ENCODE measurements at places on chromosomes 16 and 17.

DNA sequence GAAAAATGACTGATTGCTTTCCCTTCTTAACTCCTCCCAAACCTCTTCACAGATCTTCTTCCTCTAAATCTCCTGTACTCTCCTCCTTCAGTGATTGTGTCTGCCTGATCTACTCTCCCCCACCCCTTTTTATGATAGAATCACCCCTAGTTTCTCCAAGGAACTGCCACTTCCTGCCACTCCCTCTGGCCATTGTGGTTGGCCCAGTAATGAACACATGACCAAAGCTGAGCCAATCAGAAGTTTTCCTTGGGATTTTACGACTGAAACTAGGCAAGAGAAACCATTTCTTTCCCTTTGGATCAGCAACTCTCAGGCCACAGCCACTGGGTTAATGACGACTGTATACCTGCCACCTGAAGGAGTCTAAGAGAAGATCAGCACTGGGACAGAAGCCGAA lies 15.9 kb downstream of the IRX3 start:
- no peak for DNase-seq

DNA sequence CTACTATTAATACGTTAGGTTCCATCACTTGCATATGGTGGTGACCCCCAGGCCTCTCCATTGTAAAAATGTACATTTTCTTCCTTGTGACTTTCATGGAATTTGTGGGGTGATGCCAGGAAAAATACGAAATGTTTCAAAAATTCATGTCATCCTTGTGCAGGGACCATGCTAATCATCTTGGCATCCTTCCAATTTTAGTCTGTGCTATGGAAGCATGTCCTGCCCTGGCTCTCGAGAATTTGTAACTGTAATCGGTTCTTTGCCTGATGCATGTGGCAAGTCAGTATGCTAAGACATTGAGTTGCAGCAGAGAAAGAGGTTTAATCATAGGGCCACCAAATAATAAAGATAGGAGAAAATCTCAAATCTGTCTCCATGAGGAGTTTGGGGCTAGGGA lies 14.3 kb upstream of the GINS3 start:
- DNase-seq: no peak

DNA sequence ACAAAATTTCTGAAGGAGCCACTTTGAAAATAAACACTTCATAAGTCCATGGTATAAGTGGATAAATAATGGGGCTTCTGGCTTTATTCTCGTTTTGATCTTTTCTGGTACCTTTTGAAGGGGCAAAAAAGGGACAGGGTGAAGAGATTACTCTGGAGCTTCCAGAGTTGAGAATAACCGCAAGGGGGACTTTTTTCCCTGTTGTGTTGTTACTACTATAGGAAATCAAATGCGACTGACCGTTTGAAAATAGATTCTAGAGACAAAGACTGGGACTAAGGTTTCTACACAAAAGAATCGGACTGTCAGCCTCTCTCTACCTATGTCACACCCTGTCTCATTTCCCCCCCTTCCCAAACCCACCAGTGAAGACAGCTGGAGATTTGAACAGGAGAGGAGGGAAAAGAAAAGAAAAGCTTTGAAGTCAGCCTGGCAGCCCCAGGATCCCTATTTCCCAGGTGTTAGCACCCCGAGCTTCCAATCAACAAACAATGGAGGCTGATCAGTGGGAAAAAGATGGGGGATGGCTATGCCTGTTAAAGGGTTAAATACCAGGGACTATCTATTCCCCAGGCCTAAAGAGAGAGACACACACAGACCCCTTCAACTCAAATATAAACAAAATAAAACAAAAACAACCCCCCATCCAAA lies 8.4 kb downstream of the HOXB4 start:
- no peak for DNase-seq

- DNase-seq: peak; percentile 37
Measured at GRCh38 chr17:3843935-3844516, 2.0 kb downstream of the NCBP3 start.

- DNase-seq: no peak
Measured at GRCh38 chr16:9820476-9821246, 361.6 kb downstream of the GRIN2A start.

DNA sequence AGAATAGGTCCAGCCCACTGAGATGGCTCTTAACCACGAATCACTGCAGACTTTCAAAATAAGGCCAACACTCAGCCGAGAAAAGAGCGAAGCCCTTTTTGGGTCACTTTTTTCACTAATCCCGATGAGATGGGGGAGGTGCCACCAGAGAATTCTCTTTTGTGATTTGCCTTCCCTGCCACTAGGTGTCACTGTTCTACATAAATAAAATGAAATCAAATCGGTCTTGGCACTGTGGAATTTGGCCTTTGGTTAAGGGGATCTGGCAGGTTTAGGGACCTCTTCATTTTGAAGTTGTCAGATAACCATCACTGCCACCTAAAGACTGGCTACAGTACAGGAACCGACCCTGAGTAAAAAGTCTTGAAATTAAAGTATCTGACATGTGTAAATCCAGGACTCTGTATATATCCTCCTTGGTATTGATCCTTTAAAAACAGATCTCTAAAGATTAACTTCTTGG lies 147.0 kb downstream of the HS3ST4 start:
- DNase-seq: no peak

GRCh38 chr16:28264656-28265055 lies 27.7 kb upstream of the SBK1 start:
- DNase-seq: no peak

- no peak for DNase-seq
Measured at GRCh38 chr16:50037662-50038220, 12.7 kb downstream of the CNEP1R1 start.

GRCh38 chr17:78498848-78499247 lies 78.3 kb downstream of the DNAH17 start:
- no peak for DNase-seq

DNA sequence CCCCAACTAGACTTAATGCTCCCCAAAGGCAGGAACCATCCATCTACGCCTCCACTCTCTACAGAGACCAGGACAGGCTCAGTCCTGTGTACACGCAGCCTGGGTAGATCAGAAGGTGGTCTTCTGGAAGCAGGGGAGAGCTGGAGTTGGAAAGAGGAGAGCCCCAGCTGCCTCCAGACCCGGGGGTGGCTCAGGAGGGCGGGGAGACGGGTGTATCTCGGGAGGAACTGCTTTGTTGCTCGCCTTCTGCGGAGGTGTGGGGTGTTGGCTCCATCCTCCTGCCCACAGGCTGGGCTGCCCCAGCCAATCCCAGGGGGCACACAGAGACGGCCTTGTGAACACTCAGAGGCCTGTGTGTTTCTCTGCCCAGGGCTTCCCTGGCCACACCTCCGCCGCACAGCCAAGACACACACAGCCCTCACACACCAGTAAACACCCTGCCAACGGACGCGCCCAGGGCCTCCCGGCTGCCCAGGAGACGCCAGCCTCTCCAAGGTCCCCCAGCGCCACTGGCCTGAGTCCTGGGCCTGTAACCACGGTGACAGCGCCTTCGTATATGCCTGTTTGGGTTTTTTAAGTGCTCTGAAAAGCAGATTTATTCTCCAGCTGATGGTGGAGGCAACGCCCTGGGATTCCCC lies 143.4 kb upstream of the CDC42EP4 start:
- no peak for DNase-seq

- no peak for DNase-seq
Measured at GRCh38 chr16:88616320-88616719, 22.1 kb upstream of the IL17C start.

GRCh38 chr17:75514299-75514918 lies 928 bp downstream of the CASKIN2 start:
- DNase-seq: no peak

DNA sequence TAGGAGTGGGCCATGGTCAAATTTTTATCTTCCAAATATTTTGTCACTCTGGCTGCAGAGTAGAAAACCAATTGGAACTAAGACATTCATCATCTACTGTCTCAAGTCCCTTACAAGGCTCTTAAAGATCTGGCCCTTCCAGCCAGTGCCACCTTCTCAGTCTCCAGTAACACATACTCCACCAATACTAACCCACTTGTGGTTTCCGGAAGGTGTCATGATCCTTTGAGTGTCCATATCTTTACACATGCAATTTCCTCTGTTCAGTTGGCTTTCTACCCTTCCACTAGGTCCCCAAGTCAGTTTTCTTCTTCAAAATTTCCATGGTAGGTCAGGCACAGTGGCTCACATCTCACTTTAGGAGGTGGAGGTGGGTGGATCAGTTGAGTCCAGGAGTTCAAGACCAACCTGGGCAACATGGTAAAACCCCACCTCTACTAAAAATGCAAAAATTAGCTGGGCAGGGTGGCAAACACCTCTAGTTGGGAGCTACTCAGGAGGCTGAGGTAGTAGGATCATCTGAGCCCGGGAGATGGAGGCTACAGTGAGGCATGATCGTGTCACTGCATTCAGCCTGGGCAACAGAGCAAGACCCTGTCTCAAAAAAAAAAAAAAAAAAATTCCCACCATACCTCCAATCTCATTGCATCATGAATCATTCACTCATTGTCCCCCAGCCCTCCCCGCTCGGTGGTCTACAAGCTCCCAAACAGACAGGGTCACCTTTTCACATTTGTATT lies 6.0 kb upstream of the GRB2 start:
- no peak for DNase-seq

DNA sequence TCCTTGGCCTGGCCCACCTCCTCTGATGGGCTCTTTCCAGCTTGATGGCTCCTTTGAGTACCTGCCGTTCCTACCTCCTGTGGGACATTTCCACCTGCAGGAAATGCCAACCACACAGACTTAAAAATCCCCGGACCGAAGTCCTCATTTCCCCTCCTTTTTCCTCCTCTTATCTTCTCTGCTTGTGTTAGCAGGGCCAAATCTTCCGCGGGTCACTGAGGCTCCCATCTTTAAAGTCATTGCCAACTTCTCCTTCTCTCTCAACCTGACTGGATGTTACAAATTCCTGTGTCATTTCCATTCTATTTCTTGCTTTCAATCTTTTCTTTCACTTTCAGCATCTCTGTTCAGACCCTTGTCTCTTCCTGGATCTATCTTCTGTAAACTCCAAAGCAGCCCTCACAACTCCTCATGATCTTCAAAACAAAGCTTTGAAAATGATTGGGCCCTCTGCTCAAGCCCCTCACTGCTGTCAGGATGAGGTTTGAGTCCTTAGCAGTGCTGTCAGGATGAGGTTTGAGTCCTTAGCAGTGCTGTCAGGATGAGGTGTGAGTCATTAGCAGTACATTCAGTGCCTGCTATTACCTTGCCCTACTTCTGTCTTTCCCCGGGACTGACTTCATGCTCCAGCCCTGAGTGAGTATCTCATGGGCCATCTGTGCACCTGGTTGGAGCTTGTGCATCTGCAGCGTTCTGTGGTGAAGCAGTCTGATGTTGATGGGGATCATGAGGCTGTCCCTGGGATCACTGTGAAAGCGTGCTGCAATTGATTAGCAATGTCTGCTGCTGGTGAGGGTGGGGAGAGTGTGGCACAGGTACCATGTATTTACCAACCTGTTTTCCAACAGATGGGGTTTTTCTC lies 100.1 kb downstream of the IRF8 start:
- no peak for DNase-seq

DNA sequence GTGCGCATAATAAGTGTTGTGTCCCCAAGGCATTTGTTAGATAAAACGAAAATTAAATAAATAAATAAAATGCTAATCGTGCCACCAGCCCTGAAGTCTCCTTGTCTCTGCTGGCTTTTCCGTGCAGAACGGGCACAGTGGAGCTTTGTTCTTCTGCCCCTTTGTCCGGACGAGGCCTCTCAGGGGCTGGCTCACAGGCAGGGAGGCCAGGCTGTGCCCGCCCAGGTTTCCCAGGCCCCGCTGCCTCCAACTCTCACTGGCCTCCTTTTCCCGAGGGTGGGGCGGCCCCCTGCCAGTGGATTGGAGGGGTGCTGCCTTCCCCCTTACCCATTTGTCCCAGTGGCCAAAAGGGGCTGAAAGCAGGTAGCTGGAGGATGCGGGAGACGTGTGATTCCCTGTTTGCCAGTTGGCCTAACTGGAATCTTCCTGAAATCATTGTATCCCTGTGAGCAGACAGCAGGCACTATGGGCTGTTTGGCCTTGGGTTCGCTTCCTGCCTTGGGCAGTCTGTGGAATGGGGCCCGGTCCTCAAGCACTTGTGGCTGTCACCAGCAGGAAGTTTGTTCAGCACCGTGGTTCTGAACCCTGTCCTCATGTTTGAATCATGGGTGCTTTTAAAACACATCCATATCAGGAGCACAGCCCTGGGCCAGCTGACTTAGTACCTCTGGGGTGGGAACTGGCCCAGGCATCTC lies 64.4 kb downstream of the KSR1 start:
- no peak for DNase-seq

GRCh38 chr17:42691021-42691545 lies 8.8 kb downstream of the CNTNAP1 start:
- DNase-seq: no peak

GRCh38 chr16:47320546-47321310 lies 140.1 kb downstream of the ITFG1 start:
- DNase-seq: no peak

DNA sequence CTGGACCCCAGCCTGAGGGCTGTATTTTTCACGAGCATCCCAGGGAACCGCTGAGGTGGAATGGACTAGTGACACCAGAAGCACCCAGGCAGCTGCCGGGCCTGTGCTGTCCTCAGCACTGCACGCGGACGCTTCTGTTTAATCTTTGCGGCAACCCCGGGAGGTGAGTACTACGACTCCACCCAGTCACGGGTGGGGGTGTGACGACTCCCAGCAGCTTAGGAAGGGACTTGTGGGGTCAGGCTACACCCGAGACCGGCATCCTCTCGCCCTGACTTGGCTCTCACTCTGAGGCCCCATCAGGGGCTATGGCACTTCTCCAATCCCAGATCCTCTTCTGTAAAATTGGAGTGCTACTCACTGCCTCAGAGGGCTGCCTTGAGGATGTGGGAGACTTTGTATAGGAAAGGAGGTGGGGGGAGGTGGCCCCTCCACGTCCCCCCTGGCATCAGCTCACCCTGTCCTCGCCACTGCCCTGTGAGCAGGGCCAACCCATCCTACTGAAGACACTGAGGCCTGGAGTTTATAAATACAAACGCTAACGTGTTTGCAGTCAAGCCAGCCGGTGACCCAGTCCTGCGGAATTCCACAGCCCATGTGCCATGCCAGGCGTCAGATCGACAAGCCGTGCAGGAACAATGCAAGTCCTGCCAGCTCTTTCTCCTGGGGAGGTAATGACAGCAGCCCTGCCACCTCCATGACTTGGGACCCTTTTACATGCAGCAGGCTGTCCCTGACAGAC lies 44.4 kb downstream of the PPL start:
- no peak for DNase-seq

- peak; percentile 83 for DNase-seq
Measured at GRCh38 chr17:58344047-58344790, 7.8 kb downstream of the SUPT4H1 start.

DNA sequence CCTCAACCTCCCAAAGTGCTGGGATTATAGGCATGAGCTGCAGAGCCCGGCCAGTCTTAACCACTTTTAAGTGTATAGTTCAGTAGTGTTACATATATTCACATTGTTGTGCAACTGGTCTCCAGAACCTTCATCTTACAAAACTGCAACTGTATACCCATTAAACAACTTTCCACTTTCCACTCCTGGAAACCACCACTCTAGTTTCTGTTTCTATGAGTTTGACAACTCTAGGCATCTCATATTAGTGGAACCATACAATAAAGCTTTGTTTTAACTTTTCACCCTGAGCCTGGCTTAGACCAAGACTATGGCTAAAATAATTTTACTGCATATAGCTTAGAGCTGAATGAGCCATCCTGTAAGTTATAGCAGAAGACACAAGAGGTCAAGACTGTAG lies 108.0 kb upstream of the GOT2 start:
- DNase-seq: no peak
